Kidney (tissue), 22 donors: ENCODE measurements at places on chromosomes 12 and 14. TPM values are rescaled to one million over a fixed set of nuclear protein-coding genes. Genes with fewer than 3 reads are reported as not detected.

GRCh38 chr14:50756300-50756699 is 74.7 kb downstream of the NIN start:
- H3K36me3 ChIP-seq, result peaks cover 4% of the 10 kb centered on the region
- H3K4me3 ChIP-seq, result no peak overlapping the region
- H3K4me1 ChIP-seq, result no peaks in the 10 kb centered on the region
- H3K27ac ChIP-seq, result no peak overlapping the region
- no peaks in the 10 kb centered on the region for H3K27me3 ChIP-seq

- no peak overlapping the region for H3K4me3 ChIP-seq
- peaks cover 6% of the 10 kb centered on the region for H3K36me3 ChIP-seq
- H3K27me3 ChIP-seq, result no peaks in the 10 kb centered on the region
- no peak overlapping the region for H3K27ac ChIP-seq
- no peak for DNase-seq
Measured at GRCh38 chr14:63940387-63940786, 87.6 kb downstream of the SYNE2 start.

DNA sequence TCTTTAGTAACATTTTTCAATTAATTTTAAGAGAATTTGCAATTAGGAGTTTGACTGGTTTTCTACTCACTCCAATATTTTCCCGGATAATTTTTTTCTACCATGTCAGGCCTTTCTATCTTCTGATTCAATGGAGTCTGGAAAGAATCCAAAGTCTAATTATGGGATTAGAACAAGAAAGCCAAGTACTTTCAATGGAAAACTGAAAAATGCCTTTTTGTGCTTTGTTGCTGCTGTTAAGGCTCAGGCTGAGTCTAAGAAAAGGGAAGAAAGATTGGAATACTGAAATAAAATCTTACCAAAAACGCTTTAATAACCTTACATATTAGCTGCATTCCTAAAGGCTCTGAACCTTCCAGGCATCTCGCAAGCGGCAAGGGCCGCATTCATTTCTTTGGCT is 24.4 kb upstream of the DHRS4 start:
- H3K36me3 ChIP-seq, result no peaks in the 10 kb centered on the region
- H3K27ac ChIP-seq, result no peak overlapping the region
- no peak overlapping the region for H3K4me3 ChIP-seq
- peaks cover 9% of the 10 kb centered on the region for H3K4me1 ChIP-seq
- DNase-seq, result no peak
- no peaks in the 10 kb centered on the region for H3K27me3 ChIP-seq

GRCh38 chr14:23572524-23572828 is 4.9 kb upstream of the AP1G2 start:
- peak overlapping the region; percentile 29 for H3K4me3 ChIP-seq
- H3K27ac ChIP-seq, result no peak overlapping the region
- no peak for DNase-seq
- peaks cover 9% of the 10 kb centered on the region for H3K27me3 ChIP-seq

DNA sequence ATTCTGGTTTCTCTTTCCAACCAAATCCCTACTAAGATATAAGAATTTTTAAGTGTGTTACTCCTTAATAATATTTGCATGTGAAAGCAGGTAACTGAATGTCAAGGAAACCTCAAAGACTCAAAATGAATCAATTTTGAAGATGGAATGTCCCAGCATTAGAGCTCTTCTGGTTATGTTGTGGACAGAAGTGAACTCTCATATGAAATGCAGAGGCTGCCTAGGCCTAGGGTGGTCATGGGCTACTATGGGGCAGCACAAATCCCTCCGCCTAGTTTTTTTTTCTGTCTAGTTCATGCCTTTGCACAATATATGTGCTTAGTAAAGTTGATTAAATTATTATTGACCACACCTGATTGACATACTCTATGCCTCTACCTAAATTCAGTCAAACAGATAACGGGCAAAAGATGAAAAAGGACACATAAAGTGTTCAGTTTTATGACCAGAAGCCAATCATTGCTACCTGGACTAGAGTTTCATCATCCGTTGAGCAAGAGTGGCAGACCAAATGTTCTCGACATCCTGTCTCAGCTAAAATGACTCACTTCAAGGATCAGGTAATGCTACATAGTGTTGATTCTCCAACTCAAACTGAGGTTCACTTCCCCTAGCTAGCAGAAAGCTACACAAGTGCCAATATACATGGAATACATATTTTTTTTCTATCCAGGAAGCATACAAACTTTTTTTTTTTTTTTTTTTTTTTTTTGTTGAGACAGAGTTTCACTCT is 1211.4 kb downstream of the VRK1 start:
- no peaks in the 10 kb centered on the region for H3K27me3 ChIP-seq
- no peak overlapping the region for H3K4me3 ChIP-seq
- no peaks in the 10 kb centered on the region for H3K36me3 ChIP-seq
- H3K27ac ChIP-seq, result no peak overlapping the region

- no peak overlapping the region for H3K4me3 ChIP-seq
- DNase-seq, result no peak
- no peaks in the 10 kb centered on the region for H3K36me3 ChIP-seq
- H3K27ac ChIP-seq, result no peak overlapping the region
Measured at GRCh38 chr12:103515341-103515740, 19.6 kb upstream of the C12orf42 start.

Gene RAB35
- 56.1 TPM for total RNA-seq
